ENCODE measurements at places on chromosomes 4 and X. TPM values are rescaled to one million over a fixed set of nuclear protein-coding genes. Genes with fewer than 3 reads are reported as not detected.

GRCh38 chrX:8748855-8749254 lies 16.9 kb upstream of the ANOS1 start:
- DNase-seq, result no peak

The SRPX gene
- total RNA-seq, result not detected

DNA sequence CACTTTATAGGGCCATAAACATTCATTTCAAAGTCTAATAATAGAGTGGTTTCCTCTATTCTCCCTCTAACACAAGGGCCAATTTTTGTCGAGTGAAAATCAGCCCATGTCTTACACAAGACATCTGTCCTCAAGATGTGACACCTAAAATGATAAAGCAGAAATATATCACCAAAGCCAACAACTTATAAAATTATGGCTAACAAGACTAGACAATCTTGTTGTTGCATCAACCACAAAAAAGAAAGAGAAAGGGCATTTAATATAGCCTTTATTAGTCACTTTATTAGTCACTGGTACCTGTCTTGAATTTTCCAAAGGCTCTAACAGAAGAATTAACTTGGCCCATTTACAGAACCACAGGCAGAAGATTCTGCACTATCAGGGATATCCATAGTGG lies 161.6 kb downstream of the SMIM20 start:
- DNase-seq, result no peak

GRCh38 chr4:76554630-76555029 lies 119.6 kb downstream of the SHROOM3 start:
- no peak for DNase-seq

All from activated T-helper 1 cell treated with anti-CD3 and anti-CD28 coated beads, Interleukin-12 subunit alpha, Interleukin-12 subunit beta, Interleukin-2, Interleukin-4 antibody, amounts not matched to agents 30 ng/mL and 10 ng/mL and 1 ng/mL, durations not matched to agents 14 hours and 24 hours and 36 hours (primary cell).